CD4-positive, alpha-beta memory T cell (primary cell): ENCODE measurements at places on chromosomes 2 and 18. TPM values are rescaled to one million over a fixed set of nuclear protein-coding genes. Genes with fewer than 3 reads are reported as not detected.

- DNase-seq = no peak
Observed at GRCh38 chr18:73881396-73881917, 266.2 kb downstream of the FBXO15 start.

- DNase-seq = peak; percentile 9
Observed at GRCh38 chr2:18435426-18436037, 124.9 kb downstream of the RDH14 start.

GRCh38 chr18:11368020-11368419 lies 218.7 kb upstream of the PIEZO2 start:
- no peak for DNase-seq

DNA sequence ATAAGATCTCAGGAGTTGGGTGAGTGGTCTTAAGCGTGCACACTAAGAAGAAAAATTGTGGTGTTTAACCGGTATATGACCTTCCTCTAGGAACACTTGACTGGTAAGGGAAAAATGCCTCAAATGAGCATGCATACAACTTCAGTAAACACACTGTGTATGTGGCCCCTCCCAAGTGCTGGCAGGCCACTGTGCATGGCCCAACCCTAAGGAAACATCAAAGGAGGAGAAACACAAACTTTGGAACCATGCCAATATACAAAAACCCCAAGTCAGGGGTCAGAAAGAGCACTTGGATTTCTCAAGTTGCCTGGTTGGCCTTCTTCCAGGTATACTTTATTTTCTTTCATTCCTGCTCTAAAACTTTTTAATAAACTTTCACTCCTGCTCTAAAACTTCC lies 308.9 kb upstream of the LRRTM4 start:
- no peak for DNase-seq

- no peak for DNase-seq
Observed at GRCh38 chr18:3008541-3008940, 4.4 kb downstream of the LPIN2 start.

- DNase-seq = no peak
Observed at GRCh38 chr18:79227621-79228020, 158.4 kb downstream of the ATP9B start.

GRCh38 chr2:3784731-3785130 lies 81.4 kb downstream of the DCDC2C start:
- DNase-seq = no peak

GREB1L gene
- not detected for total RNA-seq

PARD3B gene
- 1.2 TPM for total RNA-seq

BCL2 gene
- total RNA-seq = 40.8 TPM

MERTK gene
- total RNA-seq = 0.67 TPM

MEP1B gene
- total RNA-seq = not detected
